ENCODE measurements at places on chromosomes 4 and X.

DNA sequence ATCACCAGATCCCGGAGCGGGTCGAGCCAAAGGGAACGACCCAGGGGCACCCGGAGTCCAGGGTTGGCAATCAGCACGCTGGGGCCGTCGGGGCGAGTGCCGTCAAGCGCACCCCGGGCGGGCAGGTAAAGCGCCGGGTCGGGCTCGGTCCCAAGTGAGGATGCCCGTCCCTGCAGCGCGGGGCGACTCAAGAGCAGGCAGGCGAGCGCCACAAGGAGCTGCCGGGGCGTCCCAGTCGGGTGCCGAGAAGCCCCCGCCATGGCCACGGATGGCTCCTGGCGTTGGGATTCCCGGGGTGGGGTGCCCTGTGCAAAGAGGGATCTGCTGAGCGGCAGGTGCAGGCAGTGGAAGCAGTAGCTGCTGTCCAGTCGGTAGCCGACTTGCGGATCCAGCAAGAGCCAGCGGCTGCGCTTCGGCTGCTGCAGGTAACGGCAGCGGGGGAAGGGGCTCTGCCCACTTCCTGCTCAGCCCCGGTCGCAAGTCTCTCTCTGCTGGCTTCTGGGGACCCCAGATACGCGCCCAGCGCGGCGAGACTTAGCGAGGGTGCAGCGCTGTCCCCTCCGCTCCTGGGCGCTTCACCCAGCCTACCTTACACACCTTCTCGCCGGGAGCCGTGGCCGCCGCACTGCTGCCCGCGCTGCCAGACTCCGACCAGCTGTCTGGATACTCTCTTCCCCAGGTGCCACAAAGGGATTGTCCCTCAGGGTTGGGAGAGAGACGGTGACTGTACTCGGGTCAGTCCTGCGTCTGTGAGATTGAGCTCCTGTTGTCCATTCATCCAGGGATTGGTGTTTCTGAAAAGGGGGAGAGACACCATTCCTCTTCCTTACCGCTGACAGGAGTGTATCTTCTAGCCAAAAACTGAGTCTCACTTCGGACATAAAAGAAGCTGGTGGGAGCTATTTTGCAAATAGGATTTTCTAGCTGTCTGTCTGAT lies at the start of gene FREM3:
FREM3 (minus strand) TSS at position 260 of the 937 bp plus-strand sequence; CDS start at position 260, 0 bp downstream.
- DNase-seq = no peak

DNA sequence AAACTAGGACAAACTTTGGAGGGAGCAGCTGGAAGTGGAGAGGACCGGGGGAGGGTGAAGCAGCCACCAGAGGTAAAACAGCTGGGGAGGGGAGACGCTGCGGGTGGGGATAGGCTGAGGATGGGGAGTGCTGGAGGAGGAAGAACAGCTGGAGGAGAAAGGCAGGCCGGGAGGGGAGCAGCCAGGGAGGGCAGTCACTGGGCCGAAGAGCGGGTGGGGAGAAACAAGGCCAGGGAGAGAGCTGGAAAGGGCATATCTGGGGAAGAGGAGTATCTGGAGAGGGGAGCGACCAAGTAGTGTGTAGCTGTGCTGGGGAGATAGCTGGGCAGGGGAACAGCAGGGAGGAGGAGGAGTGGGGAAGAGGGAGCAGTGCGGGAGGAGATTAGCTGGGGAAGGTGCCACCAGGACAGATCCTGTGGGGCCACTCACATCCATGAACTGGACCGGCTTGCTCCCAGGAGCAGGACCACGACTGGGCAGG lies 2.7 kb downstream of the SLC38A5 start:
- DNase-seq = no peak

DNA sequence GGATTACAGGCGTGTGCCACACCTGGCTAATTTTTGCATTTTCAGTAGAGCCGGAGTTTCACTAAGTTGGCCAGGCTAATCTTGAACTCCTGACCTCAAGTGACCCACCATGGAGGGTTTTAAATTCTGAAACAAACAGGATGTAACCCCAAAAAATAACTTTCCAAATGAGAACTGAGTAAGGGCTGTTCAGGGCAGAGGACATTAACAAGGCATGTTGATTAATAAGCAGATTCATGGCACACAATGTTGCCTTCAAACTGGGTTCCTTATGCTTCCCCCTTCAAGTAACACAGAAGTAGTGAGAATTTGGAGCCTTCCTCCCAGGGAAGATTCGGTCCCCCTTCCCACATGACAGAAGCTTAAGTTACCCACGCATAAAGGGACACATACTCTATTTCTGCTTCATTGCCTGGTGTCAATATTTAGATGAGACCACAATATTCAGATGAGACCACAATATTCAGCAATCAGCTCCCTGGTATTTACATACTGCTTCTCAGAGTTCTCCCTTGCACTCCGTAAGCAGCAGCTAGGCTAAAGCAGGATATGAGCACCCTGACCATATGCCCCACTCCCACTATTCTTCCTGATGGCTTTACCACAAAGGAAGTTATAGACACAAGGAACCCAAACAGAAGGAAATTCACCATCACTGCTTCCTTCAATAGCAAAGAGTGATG lies 21.4 kb downstream of the GRSF1 start:
- no peak for DNase-seq

DNA sequence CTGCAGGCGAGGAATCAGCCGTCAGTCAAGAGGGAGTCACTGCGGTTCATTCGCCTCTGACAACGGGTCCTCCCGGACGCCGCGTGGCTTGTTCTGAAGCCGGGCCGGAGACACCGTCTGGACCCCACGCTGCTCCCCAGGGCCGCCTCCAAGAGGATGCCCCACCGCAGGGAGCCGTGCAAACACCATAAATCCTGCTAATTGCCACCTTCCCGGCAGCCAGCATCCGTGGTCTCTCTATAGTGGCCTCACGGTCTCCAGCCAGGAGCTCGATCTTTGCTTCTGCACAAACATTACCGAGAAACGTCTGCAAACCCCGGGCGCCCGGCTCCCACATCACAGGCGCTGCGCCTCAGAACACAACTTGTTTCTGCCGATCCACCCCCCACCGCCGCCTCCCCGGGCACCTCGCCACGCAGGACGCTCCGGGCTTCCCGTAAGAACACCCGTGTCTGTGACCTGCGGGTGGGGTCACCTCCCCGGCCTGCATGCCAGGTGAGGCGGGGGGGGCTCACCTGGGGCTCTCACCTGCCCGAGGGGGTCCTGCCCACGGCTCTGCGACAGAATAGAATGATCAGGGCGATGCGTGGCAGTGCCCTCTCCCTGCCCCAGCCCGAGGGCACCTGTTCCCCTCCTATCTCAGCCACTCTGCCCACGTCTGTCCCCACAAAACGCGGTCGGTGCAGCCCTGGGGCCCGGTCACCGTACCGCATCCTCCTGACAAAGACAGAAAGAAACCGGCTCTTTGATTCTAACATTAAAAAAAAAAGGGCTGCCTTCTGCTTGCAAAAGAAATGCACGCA lies 32.4 kb upstream of the PPP2R3B start:
- no peak for DNase-seq

GRCh38 chr4:140863197-140863596 lies 107.0 kb upstream of the TBC1D9 start:
- DNase-seq = no peak

DNA sequence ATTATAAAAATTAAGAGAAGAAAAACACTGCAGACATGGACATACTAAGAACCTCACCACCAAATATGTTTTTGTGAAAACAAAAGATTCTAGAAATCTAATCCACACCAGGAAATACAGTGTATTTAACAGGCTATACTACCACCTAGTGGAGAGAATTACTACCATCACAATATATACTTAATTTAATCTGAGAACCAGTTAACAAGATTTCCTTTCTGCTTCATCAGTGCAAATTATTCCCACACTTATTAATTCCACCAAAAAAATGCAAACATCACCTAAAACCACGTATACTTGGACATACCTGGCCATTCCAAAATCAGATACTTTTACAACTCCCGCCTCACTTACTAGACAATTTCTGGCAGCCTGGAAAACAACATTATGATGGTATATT lies 7.0 kb upstream of the TXK start:
- DNase-seq = no peak

All from stimulated activated CD8-positive, alpha-beta memory T cell treated with anti-CD3 and anti-CD28 coated beads, Interleukin-4, amount 100 ng/mL, for 4 hours (primary cell).